ENCODE measurements at places on chromosomes 12 and 14.

DNA sequence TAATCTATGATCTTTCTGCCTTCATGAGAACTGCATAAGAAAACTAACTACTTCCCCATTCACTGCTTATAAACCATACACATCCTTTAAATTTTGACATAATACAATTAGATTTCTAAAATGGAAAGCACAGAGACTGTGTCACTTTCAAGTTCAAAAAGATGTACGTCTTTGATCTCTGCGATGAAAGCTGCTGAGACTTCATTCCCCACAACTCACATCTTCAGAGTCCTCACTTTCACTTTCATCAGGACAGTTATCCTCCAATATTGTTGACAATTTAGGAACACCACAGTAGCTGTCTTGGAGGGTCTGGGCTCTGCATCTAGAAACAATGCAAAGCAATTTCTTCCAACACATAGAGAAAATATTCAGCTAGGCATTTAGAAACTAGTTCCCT is 47.9 kb upstream of the KCNC2 start:
- DNase-seq = no peak

GRCh38 chr12:4164188-4164558 is 109.4 kb upstream of the CCND2 start:
- no peak for DNase-seq

DNA sequence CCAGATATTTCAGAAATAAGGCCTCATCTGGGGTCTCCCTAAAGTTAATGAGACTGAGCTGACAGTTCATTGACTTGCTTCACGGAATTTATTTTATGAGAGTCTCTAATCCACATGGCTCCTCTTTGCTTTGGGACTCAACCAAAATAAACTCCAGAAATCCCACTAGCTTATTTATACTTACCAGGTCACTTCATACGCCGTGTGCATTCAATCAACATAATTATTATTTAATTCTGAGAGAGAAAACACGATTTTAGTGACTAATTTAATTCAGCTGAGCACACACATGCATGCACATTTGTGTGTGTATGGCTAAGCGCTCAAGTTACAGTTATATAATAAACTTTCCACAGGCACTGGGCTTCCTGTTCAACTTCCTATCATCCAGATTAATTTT is 333.4 kb upstream of the CCDC196 start:
- no peak for DNase-seq

GRCh38 chr14:67358924-67359774 is 455 bp downstream of the ATP6V1D start:
- DNase-seq = no peak

DNA sequence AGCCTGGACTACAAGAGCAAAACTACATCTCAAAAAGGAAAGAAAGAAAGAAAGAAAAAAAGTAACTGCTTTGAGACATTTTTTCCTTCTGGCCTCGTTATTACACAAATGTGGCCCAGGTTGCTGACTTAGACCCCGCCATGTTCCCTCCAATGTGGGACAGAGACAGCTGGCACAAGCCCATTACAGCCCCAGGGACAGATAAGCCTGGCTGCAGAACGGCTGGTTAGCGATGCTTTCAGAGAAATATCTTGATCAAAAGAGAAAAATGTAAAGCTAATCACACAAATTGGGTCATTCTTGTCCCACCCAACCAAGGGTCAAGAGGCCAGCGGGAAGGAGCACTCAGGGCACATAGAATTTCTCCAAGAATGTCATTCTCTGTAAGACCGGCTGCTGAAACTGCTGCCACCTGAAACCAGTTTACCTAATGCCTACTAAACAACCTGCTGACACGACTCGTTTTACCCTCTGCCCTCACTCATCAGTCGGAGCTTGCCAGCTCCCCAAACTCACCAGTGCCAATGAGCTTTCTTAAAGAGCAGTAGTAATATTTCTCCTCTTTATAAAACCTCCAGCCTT is 63.1 kb downstream of the TNFAIP2 start:
- no peak for DNase-seq
